Liver (tissue), 10 donors: ENCODE measurements at places on chromosomes 1 and 21. TPM values are rescaled to one million over a fixed set of nuclear protein-coding genes. Genes with fewer than 3 reads are reported as not detected.
A peak's percentile ranks its signal among the peaks of the same experiment; 100 is the strongest.

- DNase-seq = no peak
These were observed 539.8 kb downstream of the PTPRC start for GRCh38 chr1:199178646-199179045.

DNA sequence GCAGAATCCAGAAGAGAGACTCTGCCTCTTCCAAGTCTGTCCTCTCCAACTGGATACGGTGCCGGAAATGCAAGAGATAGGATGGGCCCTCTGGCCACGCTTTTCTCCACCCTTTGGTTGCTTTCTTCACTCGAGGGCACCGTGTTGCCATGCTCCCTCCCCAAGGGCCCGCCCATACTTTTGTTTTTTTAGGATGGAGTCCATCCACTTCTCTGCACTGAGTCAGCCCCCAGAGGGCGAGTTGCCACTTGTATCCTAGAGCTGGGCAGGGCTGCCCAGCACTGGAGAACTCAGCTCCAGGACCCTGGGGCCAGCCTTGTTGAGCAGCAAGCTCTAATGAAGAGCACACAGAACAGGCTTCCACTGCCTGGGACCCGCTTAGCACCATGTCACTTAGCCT is 25.5 kb downstream of the IFNGR2 start:
- no peak for DNase-seq

DNA sequence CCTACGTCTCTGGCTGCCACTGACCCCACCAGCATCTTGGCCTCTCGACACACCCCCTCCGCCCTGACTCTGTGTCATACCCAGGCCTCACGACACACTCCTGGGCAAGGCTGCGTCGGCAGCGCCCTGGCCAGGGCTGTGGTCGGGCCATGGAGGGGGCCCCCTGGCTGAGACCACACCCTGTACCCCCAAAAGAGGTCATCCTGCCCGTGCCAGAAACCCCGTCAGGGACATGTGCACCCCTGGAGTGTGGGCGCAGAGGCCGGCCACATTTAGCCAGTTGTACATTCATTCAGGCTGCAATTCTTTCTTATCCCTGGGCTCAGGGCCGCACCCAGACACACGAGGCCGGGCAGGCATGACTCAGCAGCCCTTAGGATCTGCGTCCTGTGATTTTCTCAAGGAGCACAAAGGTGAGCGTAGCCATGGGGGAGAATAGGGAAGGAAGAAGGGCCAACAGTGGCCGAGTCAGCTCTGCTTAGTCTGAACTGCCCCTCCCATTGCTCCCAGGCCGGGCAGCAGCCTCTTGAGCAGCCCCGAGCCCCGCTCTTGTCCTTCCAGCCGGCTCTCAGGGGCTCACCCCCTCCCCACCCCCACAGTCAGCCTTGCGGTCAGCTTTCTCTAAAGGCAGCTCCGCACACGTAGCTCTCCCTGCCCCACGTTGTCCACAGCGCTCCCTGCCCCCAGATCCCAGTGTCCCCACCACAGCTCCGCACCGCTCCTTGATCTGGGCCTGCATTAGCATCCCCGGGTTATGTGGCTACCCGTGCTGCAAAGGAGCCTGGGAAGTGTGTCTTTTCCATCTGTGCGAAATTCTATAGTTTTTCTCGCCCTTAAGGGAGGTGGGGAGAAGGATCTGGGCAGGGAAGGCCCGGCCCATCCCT is 7.9 kb downstream of the CSTB start:
- no peak for DNase-seq

DNA sequence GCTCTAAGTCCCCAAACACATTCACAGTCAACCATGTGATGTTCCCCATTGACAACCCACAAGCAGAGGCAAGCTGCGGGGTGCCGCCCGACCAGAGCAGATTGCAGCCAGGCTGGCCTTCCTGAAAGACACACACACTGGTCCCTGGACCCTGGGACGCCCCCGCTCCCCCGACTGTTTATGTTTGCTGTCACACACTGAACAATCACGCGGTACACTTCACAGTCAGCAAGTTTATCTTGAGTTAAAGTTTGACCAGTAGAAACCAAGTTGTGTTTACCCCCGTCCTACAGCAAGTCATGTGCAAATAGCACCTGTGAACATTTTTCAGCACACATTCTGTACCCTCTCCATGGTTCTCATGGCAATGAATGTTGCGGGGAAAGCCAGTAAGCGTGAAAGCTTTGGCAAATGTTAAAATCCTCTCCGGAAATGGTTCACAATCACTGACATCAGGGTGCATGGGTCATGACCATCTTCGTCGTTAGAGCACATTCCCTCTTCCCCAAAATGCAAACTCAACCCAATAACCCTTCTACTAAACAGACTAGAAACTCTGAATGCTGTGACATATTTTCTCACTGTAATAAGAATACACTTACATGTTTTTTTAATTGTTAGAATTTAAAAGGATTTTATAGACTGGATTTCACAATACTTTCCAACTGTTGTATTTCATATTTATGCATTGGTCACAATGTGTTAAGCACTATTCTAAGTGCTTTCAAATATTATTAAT is 33.3 kb upstream of the IRF2BP2 start:
- peak; percentile 73 for DNase-seq

GRCh38 chr1:9538669-9539164 is 548 bp upstream of the SLC25A33 start:
- DNase-seq = no peak

GRCh38 chr1:168032029-168032428 is 95.2 kb upstream of the MPC2 start:
- DNase-seq = no peak

- DNase-seq = no peak
These were observed 240.3 kb downstream of the RYR2 start for GRCh38 chr1:237282208-237282783.

GRCh38 chr1:100535264-100535663 is 2.7 kb upstream of the GPR88 start:
- DNase-seq = no peak

GRCh38 chr1:8020032-8020431 is 6.1 kb downstream of the ERRFI1 start:
- no peak for DNase-seq

GRCh38 chr1:154735804-154736168 is 127.8 kb upstream of the ADAR start:
- DNase-seq = no peak

DNA sequence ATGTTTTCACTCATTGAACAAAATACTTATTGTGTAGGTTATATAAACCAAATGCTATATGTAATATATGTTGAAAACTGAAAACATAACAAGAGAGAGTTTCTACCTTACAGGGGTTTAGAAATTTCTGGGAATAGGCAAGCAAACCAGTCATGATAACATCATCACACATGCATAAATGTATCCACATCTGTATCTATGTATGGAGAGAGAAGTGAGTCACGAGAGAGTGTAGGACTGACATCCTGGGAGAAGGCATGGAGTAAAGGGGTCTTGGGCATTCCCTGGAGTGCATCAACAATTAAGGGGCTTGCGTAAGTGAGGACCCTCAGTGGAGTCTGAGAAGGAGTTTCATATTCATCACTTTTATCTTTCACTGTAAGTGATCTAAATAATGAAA is 65.5 kb downstream of the PCNX2 start:
- DNase-seq = no peak

- no peak for DNase-seq
These were observed 13.7 kb downstream of the NCF2 start for GRCh38 chr1:183576537-183576936.

GRCh38 chr21:36092681-36093080 is 22.9 kb downstream of the CBR1 start:
- no peak for DNase-seq

DNA sequence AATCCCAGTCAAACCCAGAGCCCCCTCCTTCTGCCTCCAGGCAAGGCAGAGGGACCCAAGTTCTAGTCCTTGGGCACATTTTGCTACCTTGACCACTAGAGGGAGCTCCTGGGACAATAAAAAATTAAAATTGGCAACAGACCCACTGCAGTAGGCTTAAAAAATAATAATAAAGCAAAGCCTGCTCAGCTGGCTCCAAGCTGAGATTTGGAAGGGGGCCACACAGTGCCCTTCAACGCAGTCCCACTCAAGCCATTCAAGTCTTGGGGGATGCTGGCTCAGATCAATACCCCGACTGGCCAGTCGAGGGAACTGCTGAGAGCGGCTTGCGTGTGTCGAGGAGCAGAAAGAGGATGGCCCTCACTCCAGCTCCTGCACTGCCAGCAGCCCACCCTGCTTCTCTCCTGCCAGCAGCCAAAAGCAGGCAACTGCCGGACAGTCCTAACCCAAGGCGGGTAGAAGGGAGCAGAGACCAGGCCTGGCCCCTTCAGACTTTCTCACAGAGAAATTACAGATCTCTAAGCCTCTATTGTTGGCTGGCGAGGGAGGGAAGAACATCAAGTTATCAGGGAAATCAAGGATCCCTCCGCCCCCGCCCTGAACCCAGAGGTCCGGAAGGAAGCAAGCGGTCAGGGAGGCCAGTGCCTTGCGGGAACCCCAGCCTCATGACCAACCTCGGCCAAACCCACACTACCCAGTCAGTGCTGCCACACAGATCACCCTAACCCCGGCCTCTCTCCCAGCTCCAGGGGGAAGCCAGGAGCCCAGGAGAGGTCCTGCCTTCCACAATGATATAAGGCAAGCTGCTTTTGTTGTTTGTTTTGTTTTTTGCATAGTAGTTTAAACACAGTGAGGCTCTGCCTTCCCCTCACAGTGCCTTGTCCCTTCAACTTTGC is 4.9 kb upstream of the ALDH4A1 start:
- DNase-seq = peak; percentile 59

GRCh38 chr1:37633938-37634243 is 801 bp downstream of the RSPO1 start:
- DNase-seq = no peak

GRCh38 chr1:223706077-223706973 is 6.0 kb upstream of the CAPN2 start:
- DNase-seq = no peak

DNA sequence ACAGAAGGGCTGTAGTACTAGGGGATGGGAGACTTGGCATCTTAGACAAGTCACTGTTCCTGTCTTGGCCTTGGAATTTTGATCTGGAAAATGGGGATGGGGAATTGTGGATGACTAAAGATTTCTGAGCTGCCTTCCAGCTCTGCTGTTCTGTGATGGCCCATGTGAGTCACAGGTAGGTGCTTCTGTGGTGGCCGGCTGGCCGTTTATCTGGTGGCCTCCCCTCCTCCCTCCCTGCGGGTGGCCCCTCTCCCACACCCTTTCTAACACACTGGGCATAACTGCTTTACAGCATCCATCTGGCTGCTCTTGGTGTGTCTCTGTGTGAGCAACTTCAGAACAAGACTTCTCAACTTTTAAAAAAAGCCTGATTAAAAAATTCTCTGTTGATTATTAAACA is 35.9 kb downstream of the KCNA2 start:
- no peak for DNase-seq

- no peak for DNase-seq
These were observed 5.8 kb upstream of the CRABP2 start for GRCh38 chr1:156711011-156711817.

GRCh38 chr1:67680486-67680885 is 4.5 kb upstream of the GADD45A start:
- no peak for DNase-seq

- DNase-seq = peak; percentile 56
These were observed 40.7 kb downstream of the ARHGEF10L start for GRCh38 chr1:17579951-17580939.

DNA sequence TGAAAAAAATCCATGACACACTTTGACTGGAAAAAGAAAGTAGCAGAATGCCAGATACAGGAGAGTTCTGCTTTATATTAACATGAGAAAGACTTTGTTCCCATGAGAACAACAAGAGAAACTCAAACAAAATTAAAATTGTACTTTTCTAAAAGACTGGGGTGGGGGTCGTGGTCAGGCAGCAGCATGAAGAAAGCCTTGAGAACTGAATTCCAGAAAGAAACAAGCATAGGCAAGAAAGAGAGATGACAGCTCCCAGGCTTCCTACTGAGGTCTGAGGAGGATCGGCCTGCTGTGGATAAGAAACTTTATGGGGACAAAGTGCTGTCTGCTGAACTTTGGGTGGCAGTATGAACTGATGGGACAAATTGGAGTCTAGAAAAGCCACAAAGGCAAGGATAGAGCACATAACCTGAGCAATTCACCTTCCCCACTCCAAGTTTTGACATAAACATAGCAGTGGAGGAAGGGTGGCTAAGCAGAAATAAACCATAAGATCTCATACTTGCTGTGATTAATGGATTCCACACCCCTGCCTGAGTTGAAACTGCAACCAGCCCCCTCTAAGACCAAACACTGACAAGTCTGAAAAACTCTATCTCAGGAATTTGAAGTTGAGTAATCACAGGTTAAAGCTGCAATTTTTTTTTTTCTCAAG is 43.7 kb downstream of the COL6A1 start:
- no peak for DNase-seq

- DNase-seq = no peak
These were observed 134.0 kb downstream of the TOMM20 start for GRCh38 chr1:234994436-234995295.

GRCh38 chr1:1617925-1618324 is 2.6 kb downstream of the MIB2 start:
- no peak for DNase-seq

DNA sequence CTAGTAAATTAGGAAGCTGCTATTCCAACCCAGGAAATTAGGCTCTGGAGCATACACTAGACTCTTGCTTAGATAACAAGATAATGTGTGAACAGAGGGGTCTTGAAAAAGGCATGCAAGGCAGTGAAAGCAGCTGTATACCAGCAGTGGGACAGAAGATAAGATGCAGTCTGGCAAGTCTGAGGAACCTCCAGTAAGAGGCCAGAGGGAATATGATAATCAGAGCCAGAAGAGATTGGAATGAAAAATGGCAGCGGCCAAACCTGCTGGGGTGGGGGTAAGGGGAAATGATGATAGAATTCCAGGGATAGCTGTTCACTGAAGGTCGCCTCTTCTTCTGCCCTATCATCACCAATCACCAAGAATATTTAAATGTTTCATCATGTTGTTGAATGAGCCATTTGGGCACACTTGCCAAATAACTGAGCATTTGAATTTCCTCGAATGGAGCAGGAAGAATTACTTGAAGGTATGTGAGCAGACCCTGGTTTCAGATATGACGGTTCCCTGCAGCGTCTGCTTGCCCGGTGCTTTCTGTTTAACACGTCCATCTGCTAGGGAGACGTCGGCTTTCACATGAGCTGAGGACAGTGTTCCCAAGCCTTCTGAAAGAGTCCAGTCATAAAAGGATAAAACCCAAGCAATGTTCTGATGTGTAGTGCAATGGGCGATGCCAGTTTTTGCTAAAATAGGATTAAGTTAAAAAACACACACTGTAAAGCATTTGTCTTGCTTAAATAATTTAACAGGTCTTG is 173.3 kb downstream of the RWDD3 start:
- DNase-seq = no peak

- no peak for DNase-seq
These were observed 35.4 kb upstream of the HEATR1 start for GRCh38 chr1:236639686-236640085.

INPP5B gene
- 30.9 TPM for total RNA-seq

SERINC2 gene
- 27.8 TPM for total RNA-seq

SLC41A1 gene
- 5.5 TPM for total RNA-seq

HPCA gene
- total RNA-seq = not detected

ZNF362 gene
- 6.2 TPM for total RNA-seq

GBP6 gene
- total RNA-seq = not detected

C2CD2 gene
- total RNA-seq = 6.7 TPM

PLEKHM2 gene
- total RNA-seq = 22.6 TPM

STUM gene
- total RNA-seq = 0.14 TPM

SNAP47 gene
- 16.8 TPM for total RNA-seq

KRTAP10-5 gene
- total RNA-seq = not detected

CFAP141 gene
- total RNA-seq = not detected

CCDC27 gene
- not detected for total RNA-seq
